ENCODE measurements at places on chromosomes 12 and 14.
A peak's percentile ranks its signal among the peaks of the same experiment; 100 is the strongest.

- DNase-seq = no peak
Observed at GRCh38 chr12:40314927-40315326, 90.1 kb downstream of the LRRK2 start.

DNA sequence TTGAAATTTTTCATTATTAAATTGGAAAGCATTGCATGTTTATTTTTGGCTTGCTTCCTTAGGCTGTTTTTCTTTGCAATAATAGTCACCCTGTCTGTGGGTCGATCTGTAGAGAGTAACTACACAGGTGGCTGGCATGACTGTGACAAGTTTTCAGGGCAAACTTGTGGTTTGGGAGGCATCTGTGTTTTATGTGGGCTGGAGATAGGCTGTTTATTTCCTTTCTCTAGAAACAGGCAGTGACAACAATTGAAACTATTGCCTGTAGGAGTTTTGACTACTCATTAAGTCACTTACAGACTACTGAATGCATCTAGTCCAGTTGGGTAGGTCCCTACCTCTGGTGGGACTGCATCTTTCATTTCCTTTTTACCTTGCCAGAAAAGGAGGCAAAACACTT is 155.6 kb downstream of the DYRK2 start:
- DNase-seq = no peak

GRCh38 chr12:18224745-18225144 is 36.6 kb upstream of the PIK3C2G start:
- peak; percentile 9 for DNase-seq

DNA sequence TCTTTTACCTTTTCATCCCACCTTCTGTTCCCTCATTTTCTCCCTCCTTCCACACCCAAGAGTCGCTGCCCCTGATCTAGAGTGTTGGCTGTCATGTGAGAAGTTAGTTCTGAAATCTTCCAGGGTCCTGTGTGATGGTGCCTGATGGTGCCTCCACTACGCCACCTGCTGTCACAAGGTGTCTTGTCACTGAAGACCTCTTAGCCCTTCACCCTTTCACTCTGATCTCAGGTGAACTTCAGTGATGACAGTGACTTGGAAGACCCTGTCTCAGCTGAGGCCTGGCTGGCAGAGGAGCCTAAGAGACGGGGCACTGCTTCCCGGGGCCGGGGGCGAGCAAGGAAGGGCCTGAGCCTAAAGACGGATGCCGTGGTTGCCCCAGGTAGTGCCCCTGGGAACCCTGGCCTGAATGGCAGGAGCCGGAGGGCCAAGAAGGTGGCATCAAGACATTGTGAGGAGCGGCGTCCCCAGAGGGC is 7.6 kb upstream of the PFDN5 start:
- DNase-seq = peak; percentile 69

- no peak for DNase-seq
Observed at GRCh38 chr12:110546339-110546738, 36.8 kb downstream of the PPTC7 start.

GRCh38 chr12:53046655-53047220 is 3.1 kb upstream of the TNS2 start:
- peak; percentile 79 for DNase-seq

DNA sequence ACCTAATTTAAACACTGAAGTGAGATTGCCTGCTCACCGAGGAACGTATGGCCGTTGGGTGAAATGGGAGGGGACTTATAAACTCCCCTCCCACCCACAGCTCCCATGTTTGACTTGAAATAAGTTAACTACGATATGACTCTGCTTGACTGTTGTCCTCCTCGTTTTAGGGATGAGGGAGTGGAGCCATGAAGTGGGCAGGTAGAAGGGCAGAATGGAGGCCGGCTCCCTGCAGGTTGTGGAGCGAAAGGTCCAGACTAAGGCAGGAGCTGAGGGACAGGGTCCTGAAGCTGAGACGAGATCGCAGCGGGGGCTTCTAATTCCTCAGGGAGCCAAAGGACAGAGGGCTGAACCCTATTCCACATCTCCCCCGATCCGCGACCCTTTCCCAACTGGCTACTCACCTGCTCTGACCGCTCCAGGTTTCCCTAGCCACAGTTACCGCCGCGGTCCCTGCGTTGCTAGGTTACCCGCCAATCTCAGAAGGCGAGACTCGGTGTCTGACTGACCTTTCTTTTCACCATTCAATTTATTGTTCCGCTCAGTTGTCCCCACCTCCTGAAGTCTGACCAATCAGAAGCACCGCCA is 577 bp upstream of the TPCN1 start:
- no peak for DNase-seq

DNA sequence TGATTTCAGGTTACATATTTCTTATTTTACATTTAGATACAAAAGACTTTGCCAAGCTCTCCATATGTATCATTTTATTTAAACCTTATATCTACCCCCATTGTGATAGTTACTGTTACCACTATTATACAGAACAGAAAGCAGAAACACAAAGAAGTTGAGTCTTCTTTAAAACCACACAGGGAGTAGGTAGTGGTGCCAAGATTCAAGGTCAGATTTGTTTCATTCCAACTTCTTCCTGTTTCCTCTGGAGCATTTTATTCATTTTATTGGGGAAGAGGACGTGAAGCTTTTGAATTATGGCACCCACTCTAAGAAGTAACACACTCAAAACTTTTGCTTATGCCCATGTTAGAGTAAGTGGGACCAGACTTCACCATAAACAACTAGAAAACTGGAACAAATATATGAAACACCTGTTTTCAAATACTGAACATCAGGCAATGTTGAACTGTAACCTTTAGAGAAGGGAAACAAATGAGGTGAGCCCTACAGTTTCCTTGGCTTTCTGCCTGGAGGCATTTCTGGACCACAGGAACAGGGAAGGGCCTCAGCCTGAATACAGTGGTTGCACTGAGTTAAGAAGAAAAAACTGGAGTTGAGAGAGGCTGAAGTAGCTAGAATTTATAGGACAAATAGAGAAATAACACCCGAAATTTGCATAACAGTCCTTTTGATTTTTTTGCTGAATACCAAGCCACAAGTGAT is 160.4 kb upstream of the SSTR1 start:
- DNase-seq = no peak

GRCh38 chr14:30277268-30277667 is 281.7 kb upstream of the G2E3 start:
- DNase-seq = no peak
